ENCODE measurements at places on chromosomes 7 and 10. TPM values are rescaled to one million over a fixed set of nuclear protein-coding genes. Genes with fewer than 3 reads are reported as not detected.

DNA sequence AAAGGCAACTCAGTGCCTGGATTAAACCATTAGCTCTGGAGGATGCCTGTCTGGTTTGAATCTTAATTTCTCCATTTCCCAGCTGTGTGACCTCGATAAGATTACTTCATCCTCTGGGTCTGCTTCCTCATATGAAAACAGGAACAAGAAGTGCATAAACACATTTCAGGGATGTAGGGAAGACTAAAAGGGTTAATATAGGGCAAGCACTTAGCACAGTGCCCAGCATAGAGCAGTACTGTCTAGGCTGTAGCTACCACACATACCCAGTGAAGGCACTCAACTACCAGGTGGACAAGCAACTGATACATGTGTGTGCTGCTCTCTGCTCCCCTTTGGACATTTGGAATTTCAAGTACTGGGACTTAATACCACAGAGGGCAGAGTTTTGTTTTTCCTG lies 85.4 kb downstream of the KCNMA1 start:
- no peak for DNase-seq

The MYH16 gene
- 0.01 TPM for polyA plus RNA-seq

DNA sequence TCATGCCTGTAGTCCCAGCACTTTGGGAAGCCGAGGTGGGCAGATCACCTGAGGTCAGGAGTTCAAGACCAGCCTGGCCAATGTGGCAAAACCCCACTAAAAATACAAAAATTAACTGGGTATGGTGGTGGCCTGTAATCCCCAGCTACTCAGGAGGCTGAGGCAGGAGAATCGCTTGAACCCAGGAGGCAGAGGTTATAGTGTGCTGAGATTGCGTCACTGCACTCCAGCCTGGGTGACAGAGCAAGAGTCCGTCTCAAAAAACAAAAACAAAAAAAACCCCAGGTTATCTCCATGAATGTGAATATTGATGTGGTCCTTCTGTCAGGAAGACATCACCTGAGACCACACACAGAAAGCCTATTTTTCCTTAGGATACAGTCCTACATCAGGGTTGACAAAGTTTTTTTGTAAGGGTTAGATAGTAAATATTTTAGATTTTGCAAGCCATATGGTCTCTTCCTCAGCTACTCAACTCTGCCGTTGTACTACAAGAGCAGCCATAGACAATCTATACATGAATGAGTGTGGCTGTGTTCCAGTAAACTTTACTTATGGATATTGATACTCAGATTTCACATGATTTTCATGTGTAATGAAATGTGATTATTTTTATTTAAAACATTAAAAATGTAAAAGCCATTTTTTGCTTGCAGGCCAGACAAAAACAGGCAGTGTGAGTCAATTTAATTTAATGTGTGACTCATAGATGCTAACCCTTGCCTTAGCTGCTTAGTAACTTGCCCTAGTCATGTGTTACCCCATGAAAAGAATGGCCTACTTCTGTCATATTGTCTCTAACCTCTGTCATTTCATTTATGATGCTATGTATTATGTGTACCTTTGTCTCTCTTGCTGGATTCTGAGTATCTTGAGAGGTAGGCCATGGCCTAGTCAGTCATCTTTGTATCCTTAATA lies 78.1 kb downstream of the TPST1 start:
- DNase-seq = peak; percentile 78

The HMX3 gene
- polyA plus RNA-seq = not detected

DNA sequence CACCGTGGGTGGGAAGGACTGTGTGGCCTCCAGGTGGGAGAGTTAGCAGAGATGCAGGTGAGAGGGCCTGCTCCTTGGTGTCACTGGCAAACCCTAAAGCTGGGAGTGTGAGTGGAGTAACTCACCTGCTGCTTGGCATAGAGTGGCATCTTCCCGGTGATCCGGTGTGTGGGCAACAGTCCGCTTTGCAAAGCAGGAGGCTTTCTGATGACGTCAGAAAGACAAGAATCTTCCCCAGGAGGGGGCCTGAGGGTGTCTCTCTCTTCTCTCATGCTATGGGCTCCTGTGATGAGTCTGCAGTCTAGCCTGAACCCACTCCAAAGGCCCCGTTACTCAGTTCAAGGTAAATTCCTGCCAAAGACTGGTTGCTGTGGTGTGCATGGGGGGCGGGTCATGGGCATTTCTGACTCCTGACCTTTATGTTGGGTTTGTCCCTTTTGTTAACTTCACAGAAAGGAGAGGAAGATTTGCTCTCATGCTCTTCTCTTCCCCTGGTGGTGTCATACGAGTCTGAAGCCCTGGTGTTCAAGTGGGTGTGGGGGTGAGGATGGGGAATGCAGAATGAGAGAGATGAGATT lies 187.9 kb downstream of the GATA3 start:
- DNase-seq = no peak

DNA sequence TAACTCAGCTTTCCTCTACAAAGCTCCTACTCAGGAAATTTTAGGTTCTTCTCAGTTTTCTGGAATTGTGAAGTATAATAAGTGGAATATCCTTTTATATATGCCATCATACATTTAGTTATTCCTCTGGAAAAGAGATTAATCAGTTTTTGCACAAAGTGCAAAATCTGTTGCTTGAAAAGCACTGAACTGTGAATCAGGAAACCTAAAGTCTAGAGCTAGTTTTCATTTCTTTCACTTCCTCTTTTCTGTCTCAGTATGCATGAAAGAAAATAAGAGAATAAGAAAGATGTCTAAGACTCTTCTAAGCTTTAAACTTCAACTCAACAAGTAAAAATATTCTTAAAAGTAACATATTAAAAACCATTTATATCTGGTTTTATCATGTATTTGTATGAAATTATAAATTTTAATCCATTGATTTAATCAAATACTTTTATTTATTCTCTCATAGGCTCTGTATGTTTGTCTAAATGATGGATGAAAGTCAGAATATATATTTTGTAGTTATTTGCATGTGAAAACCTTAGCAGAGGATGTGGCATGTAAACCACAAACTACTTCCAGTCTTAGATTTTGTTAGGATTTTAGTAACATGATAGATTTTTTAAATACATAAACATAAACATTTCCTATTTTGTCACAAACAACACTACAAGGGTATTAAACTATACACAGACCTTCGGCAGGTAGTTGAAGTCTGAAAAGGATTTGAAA lies 1073.0 kb downstream of the XPNPEP1 start:
- DNase-seq = no peak

GRCh38 chr10:14009371-14010100 lies 321.2 kb downstream of the FRMD4A start:
- DNase-seq = peak; percentile 47

- no peak for DNase-seq
Measured at GRCh38 chr7:82838314-82838713, 324.4 kb downstream of the PCLO start.

DNA sequence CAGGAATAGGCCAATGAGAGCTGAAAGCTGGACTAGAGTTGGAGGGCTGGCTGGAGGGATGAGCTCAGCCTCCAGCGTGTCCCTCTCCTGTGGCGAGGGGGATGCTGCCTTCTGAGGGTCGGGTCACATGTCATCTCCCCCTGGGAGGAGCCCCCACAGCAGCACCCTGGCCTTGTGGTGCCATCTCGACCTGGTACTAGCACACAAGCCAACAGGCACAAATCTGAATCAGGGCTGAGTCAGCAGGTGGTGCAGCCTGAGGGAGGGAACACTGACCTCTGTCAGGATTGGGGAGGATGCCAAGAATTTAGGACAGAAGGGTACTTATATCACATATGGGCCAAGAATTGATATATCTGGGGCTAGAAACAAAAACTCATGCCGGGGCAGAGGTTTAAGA lies 280.4 kb downstream of the CELF2 start:
- no peak for DNase-seq

- DNase-seq = no peak
Measured at GRCh38 chr10:84172467-84173356, 889 bp upstream of the GPR15LG start.
